ENCODE measurements at places on chromosomes 4 and X.

DNA sequence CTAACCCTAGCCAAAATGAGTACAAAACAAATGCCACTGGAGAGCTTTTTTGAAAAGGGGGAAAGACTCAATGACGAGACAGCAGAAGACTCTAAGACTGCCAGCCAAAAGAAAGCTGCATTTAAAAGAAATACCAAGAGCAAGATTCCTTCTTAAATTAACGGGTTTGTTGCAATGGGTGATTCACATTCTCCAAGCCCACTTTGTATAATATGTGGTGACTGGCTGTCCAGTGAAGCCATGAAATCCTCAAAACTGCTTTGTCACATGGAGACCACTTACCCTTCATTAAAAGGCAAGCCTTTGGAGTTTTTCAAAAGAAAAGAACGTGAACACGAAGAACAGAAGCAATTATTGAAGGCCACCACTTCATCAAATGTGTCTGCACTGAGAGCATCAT is 68.2 kb downstream of the MRPL1 start:
- DNase-seq = no peak

DNA sequence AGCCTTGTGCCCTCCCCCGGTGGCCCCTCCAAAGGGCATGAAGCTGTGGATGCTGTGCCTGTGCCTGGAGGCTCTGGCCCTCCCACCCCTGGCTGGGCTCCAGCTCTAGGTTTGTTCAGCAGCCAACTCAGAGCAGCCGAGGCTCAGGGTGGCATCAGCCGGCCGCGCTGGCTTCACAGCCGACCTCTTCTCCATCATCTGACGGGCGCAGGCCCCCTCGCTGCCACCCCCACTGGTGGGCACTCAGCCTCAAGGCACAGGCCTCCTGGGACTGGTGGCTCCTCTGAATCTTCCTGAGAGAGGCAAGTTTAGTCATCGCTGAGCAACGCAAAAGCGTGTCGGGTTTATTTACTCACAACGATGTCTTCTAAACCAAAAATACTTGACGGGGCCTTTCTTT is 46.0 kb downstream of the PCGF3 start:
- no peak for DNase-seq

- DNase-seq = no peak
Measured at GRCh38 chr4:85823295-85823694, 348.3 kb downstream of the ARHGAP24 start.

DNA sequence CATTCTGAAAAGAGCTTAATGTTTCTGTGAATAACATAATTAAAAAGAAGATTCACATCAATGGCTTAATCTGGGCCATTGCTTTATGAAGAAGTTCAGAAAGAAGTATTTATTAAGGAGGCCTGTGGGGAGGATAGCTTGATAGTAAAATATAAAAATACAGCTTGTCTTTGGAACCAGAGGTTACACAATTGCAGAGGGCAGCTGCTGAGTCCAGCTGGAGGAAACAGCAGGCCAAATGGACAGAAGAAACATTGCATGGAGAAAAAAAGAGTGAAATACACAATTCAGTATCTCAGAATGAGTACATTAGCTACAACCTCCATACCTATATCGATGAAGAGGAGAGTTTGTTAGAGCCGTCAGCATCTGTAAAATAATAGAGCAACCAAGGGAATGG is 148.0 kb upstream of the NPY2R start:
- DNase-seq = no peak

- no peak for DNase-seq
Measured at GRCh38 chr4:87270144-87270543, 49.7 kb upstream of the KLHL8 start.

- DNase-seq = no peak
Measured at GRCh38 chr4:3623106-3623505, 90.9 kb upstream of the LRPAP1 start.

- no peak for DNase-seq
Measured at GRCh38 chrX:53347948-53348347, 66.6 kb upstream of the IQSEC2 start.

- DNase-seq = no peak
Measured at GRCh38 chr4:173289353-173289727, 44.8 kb downstream of the HMGB2 start.

DNA sequence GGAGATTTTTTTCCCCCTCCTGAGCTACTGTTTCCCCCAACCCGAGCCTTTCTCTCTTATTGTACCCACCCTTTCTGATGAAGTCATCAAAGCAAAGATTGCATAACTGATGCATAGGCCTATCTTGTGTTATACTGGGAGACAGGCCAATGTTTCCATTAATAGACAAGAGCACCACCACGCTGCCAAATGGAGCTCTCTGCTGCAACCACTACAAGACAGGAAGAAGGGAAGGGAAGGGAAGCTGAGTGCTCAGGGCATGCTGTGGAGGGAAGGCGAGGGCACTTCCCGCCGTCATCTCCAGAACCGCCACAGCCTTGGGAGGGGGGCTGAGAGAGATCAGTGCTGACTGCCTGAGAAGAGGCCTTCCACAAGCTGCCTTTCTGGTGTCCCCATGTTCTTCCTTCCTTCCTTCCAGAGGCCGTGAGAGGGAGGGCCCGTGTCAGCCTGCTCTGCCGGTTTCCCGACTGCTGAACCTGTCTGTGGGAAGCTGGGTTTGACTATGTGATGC is 75.0 kb downstream of the MGST2 start:
- no peak for DNase-seq

- no peak for DNase-seq
Measured at GRCh38 chr4:129543299-129543698, 447.3 kb downstream of the C4orf33 start.

DNA sequence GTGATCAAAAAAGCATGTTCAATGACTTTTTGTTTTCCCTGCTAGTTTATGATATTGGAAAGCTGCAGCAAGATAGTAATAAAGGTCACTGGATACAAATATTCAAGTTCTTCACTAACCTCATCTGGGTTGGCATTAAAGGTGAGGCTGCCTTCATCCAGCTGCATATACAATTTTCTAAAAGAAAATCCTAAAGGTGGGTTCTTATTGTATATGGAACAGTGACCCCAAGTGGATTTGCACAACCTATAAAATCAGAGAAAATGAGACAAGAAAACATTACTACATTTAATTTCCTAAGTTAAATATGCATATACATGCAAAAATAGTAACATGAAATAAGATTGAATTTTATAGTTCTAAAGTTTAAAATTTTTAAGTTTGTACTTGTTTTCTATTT is 23.9 kb downstream of the FBXO8 start:
- DNase-seq = no peak

DNA sequence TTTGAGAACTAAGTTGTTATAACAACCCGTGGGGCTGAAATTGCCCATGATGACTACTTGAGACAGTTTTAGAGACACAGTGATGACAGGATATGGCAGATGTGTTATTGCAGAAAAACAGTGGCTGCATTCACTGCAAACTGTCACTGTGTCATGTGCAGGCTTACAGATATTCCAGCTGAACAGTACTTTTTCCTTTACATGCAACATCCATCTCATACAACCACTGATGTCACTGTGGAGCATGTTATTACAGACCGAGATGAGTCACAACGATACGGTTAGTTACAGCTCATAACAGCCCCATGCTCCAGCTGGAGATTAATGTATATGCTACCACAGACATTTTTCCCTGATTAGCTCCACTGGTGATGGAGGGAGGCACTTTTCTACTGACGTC is 207.4 kb downstream of the TMA16 start:
- no peak for DNase-seq

DNA sequence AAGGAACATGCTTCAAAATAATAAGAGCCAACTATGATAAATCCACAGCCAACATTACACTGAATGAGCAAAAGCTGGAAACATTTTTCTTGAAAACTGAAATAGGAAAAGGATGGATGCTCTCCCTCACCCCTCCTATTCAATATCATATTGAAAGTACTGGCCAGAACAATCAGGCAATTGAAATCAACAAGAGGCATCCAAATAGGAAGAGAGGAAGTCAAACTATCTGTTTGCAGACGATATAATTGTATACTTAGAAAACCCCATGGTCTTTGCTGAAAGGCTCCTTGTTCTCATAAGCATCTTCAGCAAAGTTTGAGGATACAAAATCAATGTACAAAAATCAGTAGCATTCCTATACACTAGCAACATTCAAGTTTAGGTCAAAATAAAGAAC is 1562.5 kb upstream of the ADGRL3 start:
- no peak for DNase-seq

GRCh38 chr4:146285037-146285436 is 70.7 kb downstream of the REELD1 start:
- no peak for DNase-seq

GRCh38 chr4:123116412-123116811 is 194.0 kb upstream of the NUDT6 start:
- no peak for DNase-seq

GRCh38 chr4:52689096-52689495 is 30.0 kb upstream of the USP46 start:
- no peak for DNase-seq

- no peak for DNase-seq
Measured at GRCh38 chrX:49177873-49178480, 6.3 kb downstream of the PLP2 start.

DNA sequence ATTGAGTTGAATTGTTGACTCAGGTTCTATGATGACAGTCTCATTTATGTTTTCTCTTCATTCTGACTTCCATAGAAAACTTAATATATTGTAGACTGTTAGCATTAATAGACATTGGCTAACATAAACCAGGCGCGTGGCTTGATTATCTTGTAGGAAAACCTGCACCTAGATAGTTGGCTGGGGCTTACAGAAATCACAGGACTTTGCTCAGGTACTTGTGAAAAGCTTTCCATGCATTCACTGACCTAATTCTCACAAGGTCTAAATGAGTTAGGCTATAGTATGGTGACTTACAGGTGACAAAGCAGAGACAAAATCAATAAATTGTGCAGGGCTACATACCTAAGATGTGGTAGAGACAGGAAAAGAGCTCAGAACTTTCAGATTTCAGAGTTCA is 212.8 kb downstream of the GPAT3 start:
- DNase-seq = no peak

- DNase-seq = no peak
Measured at GRCh38 chr4:176343286-176343685, 23.5 kb downstream of the SPCS3 start.

DNA sequence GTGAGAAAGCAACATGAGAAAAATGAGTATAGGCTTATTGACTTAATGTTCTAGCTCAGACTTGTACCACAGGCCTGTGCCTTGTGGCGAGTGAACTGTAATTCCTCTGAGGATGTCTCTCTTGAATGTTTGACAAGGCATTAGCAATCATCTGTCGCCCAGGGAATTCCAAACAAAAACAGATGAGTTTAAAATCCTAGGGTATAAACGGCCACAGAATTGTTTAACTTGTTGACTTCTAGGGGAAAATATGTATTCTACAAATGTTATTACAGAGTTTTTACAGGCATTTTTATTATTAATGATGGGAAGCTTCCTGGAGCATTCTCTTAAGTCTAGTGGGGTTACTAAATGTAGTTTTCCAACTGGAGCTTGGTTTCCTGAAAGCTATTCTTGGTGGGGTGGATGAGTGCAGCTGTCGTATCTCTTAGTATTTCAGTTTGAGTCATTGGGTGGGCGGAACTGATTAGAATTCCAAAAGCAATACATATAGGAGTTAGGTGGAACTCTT is 40.6 kb downstream of the ARHGAP10 start:
- DNase-seq = no peak

DNA sequence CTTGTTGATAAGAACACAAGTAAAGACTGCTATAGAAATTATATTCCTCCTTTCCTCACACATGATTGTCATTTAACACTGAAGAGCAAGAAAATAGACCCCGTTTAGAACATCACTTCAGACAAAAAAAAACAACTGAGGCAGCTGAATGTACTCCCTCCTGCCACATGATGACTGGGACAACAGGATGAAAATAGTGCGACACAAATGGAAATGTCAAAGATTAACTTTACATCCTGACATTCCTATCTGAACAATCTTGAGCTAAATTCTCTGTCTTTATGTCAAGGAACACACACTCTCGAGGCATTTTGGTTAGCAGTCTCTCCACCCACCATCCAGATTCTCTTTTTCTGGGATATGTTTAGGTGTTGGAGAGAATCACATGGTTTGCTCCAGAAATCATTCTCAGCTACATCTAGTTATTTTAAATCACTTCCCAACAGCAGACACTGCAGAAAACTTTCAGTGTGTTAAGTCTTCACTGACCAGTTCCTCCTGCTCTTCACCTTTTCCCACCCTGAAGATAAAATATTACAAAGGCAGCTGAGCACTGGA is 16.3 kb upstream of the KCNIP4 start:
- no peak for DNase-seq

DNA sequence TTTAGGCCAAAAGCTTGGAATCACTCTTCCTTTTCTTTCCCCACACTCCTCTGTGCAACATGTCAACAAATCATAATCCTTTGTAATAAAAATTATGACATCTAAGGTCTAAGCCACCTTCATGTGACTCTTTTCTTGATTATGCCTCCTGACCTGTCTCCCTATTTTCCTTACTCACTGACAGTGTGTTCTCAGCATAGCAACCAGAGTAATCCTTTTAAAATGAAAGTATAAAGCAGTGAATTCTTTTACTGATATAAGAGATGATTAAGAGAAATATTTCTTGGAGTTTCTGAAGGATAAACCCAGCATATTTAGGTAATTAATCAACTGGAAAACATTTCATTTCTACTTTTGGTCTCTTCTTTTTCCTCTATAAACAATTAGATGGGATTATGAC is 44.7 kb downstream of the USO1 start:
- DNase-seq = no peak

- no peak for DNase-seq
Measured at GRCh38 chr4:154025110-154025509, 236.2 kb upstream of the SFRP2 start.

DNA sequence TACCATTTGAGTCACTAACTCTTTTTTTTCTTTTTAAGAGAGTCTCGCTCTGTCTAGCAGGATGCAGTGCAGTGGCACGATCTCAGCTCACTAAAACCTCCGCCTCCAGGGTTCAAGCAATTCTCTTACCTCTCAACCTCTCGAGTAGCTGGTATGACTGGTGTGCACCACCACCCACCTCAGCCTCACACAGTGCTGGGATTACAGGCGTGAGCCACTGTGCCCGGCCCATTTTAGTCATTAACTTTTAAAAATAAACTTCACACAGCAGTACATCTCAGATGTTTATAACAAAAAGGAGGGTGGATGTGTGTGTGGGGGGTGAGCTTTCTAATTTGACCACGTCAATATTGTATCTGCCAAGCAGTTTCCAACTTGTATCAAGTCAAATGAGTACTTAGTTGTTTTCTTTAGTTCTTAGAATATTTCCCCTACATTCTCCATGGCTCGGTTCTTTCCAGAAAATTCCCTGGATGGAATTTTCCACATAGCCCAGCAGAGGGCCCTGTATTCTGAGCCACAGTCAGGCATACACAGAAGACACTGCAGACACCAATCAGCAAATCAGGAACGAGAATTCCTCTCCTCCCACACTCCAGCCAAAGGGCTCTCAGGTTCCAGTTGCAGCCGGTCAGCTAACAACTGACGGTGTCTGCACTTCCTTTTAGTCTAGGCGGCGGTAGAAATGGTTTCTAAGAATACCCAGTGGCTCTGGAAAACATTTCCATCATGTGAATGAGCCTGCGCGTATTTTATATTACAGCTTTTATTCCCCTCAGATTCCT is 20.1 kb upstream of the ARAF start:
- DNase-seq = no peak

GRCh38 chr4:88706574-88706973 is 8.9 kb upstream of the NAP1L5 start:
- DNase-seq = no peak
